Colonic mucosa (tissue), 4 donors: ENCODE measurements at places on chromosomes 2 and 18. TPM values are rescaled to one million over a fixed set of nuclear protein-coding genes. Genes with fewer than 3 reads are reported as not detected.
A peak's percentile ranks its signal among the peaks of the same experiment; 100 is the strongest.

DNA sequence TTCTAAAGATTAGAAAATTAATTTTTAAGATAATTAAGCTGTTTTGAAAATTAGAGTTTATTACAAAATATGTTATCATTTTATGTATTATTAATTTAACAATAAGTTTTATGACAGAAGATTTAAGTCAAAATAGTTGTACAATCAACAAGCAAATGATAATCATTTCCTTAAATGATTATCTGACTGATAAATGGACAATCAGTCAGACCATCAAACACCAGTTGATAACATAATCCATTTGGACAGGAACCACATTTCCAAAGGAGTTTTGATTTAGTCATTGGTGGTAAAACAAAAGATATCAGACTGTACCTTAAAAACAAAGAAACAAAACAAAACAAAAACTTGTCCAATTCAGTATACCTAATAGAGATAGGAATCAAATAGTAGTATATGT, 1.9 kb downstream of the TFPI start:
- DNase-seq, result no peak

- peak; percentile 65 for DNase-seq
These were observed 1.2 kb upstream of the ST6GAL2 start for GRCh38 chr2:106886916-106887758.

DNA sequence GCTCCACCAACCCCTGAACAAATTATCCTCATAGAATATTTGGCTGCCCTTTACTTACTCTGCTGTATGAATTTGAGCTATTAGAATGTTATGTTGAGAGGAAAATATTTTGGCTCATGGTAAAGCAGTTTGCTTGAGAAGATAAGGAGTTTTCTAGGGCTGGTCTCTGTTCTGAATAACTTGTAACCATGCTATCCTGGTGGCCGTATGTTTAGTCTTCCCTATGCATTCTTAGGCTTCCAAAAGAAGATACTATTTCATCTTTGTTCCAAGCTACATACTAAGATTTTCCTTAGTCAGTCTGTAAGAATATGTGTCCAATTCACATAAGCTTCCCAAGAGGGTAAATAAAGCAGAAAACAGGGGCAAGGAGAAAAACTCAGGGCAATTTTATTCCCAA, 1105.1 kb upstream of the PIK3C3 start:
- no peak for DNase-seq

- DNase-seq, result no peak
These were observed 324.7 kb downstream of the LRP1B start for GRCh38 chr2:141806090-141806489.

DNA sequence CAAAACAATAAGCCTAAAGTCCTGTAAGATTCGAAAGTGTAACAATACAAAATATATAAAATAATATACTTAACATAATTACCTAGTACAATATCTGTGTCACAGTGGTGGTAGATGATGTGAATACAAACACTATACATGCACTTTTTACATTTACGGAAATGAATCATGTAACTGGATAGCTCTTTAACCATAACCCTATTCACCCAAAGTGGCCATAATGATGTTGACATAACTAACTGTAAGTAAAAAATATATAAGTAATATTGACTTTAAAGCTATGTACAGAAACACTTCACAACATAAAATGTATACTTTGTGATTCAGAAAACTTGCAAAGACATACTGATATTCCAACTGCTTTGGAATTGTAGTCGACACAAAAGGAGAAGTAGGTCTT, 616.9 kb upstream of the SLC8A1 start:
- no peak for DNase-seq

GRCh38 chr2:7730449-7730848, 813.2 kb downstream of the RNF144A start:
- DNase-seq, result no peak

- DNase-seq, result no peak
These were observed 755 bp downstream of the EIF4E2 start for GRCh38 chr2:232551250-232551638.

DNA sequence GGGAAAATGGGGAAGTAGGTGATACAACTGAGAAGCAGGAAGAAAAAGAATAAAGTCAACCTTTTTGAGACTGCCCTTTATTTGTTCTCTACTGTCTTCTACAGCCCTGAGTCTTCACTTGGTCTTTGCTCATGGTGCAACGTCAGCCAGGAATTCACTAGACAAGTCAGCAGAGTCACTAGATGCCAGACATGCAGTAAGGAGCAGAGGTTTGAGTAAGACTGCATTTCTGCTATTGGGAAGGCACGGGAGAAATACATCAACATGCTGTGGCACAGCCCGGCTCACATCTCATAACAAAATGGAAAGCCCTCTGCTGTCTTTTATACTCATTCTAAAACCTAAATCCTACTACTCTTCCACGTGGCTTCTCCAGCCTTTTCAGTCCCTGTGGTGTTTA, 67.1 kb downstream of the PRELID3A start:
- no peak for DNase-seq

- no peak for DNase-seq
These were observed 44.0 kb downstream of the PTRHD1 start for GRCh38 chr2:24749069-24749691.

DNA sequence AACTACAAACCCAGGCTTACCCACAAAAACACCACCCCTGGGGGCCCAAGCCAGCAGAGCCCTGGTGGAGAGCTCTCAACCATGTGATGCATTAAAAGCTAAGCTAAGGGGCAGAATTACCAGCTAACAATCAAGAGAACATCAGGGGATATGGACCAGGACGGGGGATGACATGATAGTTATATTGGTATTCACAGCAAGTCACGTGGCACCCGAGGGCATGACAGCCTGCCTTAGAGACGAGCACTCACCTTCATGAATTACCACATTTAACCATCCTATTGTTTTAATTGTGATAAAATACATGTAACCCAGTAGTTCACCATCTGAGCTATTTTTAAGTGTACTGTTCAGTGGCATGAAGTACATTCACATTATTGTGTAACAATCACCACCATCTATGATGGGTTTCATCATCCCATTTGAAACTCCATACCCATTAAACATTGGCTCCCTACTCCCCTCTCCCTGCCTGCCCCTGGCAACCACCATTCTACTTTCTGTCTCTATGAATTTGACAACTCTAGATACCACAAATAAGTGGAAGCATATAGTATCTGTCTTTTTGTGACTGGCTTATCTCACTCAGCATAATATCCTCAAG, 245.6 kb downstream of the ANAPC1 start:
- no peak for DNase-seq

- DNase-seq, result no peak
These were observed 276.8 kb downstream of the CNTNAP5 start for GRCh38 chr2:124301915-124302314.

- DNase-seq, result no peak
These were observed 33.1 kb upstream of the ACVR1C start for GRCh38 chr2:157661776-157662175.

GRCh38 chr2:224122542-224122941, 83.5 kb upstream of the SERPINE2 start:
- no peak for DNase-seq

DNA sequence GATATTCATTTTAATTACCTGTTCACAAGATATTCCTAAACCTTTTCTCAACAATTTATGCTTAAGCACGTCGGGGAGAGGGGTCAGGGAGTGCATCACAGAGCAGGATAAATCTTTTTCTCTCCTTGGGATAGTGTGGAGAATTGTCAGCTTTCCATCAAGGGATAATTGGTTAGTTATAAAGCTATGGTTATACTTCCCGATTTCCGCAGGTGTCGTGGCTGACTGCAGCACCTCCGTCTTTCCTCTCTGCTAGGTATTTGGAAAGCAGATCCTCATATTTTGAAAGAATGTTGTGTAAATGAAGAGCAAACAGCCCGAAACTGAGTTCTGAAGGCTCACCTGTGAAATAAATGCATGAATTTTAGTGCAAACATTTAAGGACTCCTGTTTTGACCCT, 778 bp downstream of the DYNC2LI1 start:
- no peak for DNase-seq

GRCh38 chr18:44562986-44563385, 117.7 kb upstream of the SETBP1 start:
- no peak for DNase-seq

DNA sequence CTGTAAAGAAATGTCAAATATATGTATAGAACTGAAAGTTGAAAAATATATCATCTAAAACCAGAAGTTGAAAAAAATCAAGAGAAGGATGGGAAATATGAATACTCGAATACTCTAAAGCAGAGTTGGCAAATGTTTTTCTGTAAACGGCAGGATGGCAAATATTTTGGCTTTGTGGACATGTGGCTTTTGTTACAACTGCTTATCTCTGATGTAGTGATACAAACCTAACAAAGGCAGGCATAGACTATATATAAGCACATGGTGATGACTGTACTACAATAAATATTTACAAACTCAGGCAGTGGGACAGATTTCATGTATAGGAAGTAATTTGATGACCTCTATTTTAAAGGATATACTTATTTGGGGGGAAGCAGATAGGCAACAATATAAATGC, 224.6 kb upstream of the LRRTM4 start:
- no peak for DNase-seq

GRCh38 chr2:54667726-54668650, 55.5 kb upstream of the EML6 start:
- no peak for DNase-seq

DNA sequence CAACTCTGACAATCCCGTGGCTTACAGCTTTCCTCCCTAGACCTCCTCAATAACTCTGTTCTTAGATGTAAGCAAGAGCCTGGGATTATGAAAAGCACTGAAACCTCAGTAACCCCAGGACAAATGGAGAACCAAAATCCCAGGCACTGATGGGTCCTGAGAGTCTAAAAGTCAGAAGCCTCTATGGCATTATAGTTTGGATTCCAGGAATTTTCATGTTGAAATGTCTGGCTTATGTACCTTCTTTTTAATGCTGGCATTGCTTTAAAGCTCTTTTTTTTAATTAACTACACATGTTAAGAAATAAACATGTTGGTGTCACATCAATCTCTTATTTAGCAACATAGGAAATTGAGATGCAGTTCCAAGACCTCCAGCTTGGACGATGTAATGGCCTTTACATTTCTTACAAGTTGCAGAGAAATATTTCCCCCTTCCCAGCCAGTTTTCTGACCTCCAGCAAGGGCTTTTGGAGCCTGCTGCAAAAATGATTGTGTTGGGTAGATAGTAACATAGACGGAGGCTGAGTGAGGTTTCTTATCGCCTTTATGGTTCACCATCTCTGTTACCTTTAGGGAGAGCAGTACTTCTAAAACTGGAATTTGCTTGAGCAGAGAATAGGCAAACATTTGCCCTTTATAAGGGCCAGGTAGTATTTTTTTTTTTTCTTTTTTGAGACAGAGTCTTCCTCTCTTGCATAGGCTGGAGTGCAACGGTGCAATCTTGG, 84.8 kb upstream of the RASGRP3 start:
- no peak for DNase-seq

GRCh38 chr2:226790011-226790410, 9.6 kb downstream of the IRS1 start:
- no peak for DNase-seq

The ATP6V1B1 gene
- not detected for total RNA-seq

The SCN2A gene
- total RNA-seq, result 0.05 TPM

The NPPC gene
- not detected for total RNA-seq

The TAF4B gene
- total RNA-seq, result 2.5 TPM

The PDCD1 gene
- total RNA-seq, result 0.21 TPM

The UGT1A5 gene
- 2.4 TPM for total RNA-seq

The RNF138 gene
- total RNA-seq, result 48.3 TPM

The ADRA2B gene
- 0.54 TPM for total RNA-seq

The MBD2 gene
- total RNA-seq, result 138 TPM

The BCL11A gene
- total RNA-seq, result 22.9 TPM
